COR-L47 (cell line): ENCODE measurements at places on chromosomes 2 and 18.
A peak's percentile ranks its signal among the peaks of the same experiment; 100 is the strongest.

DNA sequence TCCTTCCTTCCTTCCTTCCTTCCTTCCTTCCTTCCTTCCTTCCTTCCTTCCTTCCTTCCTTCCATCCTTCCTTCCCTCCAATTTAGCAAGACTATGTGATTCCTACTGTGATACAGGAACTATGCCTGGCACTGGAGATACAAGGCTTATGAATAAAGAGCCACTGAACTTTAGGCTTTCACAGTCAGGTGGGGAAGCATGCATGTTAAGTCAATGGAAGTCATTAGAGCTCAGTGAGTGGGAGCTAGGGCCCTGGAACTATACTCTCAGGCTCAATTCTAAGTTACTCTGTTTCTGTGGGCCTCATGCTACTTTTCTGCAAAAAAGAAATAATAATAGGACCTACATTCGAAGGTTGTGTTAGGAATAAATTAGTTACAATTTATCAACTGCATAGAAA is 527.6 kb upstream of the ZEB2 start:
- no peak for DNase-seq

- DNase-seq = no peak
Observed at GRCh38 chr2:17912266-17912691, 33.8 kb downstream of the KCNS3 start.

GRCh38 chr18:56933472-56933871 is 213.4 kb upstream of the BOD1L2 start:
- DNase-seq = no peak

- no peak for DNase-seq
Observed at GRCh38 chr18:67694787-67695186, 178.3 kb upstream of the DSEL start.

- no peak for DNase-seq
Observed at GRCh38 chr18:23580677-23581367, 5.5 kb downstream of the NPC1 start.

- DNase-seq = no peak
Observed at GRCh38 chr2:39484206-39484605, 47.1 kb upstream of the MAP4K3 start.

- DNase-seq = peak; percentile 28
Observed at GRCh38 chr2:116935097-116935814, 879.2 kb upstream of the DDX18 start.

DNA sequence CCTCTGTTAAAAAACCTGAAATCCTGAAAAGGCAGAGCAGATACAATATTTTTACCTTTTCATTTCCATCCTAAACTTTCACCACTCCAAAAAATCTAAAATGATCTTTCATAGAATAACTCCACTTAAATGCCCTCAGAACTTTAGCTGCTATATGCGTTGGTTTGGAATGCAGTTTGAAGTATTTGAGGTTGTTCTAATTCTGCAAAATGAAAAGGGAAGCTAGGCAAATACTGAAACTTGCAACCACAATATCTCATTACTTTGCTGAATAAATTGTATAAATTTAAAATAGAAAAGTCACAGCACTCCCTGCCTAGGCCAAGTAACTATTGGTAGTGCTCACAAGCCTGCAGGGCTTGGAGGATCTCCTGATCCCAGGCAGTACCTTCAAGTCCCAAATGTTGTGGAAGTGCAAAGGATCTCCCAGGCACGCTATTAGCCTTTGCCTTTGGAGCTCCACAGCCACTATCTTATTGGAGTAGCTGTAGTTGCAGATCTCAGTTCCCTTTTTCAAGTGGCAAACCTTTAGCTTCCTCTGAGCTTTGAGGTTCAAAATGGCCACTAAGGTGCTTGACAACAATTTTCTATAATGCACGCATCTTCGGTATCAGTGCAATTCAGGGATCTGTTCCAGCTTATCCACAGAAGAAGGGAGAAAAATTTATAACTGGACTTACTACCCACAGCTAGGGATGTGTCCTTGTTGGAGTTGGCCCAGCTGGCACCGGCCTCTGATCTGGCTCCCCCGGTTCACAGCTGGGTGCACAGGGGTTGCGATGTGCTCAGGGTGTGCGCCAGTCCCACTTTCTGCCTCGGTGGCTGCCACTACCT is 43.4 kb upstream of the ANKRD62 start:
- DNase-seq = no peak

DNA sequence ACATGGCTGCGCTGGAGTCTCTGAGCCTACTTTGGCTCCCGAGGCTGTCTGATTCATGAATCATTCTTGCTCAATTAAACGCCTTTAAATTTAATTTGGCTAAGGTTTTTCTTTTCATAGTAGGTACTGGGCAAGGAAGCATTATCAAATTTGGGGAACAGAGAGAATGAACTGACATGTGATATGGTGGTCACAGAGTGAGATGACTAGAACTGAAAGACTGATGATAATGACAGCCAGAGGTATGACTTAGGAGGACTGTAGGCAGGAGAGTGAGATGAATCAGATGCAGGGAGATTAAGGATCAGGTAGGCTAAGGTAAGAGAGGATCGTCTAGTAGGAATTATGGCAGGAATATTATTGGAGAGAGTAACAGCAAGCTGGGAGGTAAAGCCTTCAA is 40.9 kb upstream of the ST8SIA3 start:
- DNase-seq = no peak

GRCh38 chr2:45964906-45965305 is 313.4 kb downstream of the PRKCE start:
- no peak for DNase-seq

DNA sequence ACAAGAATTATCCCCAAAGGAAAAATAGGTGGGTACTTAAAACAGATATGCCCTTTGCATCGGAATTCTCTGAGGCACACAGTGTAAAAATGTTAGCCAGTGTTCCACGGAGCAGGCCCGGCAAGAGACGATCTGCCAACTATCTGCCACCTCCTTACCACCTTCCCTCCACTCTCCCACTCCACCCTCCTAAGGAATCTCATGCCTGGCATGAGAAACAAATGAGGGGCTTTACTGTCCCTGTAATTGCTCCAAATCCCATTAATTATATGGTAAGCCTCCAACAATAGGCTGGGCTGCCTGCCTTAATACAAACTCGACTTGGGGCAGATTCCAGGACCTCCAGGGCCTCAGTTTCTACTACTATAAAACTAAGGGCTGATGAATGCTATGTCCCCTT is 102.3 kb downstream of the ZBTB7C start:
- no peak for DNase-seq

- DNase-seq = no peak
Observed at GRCh38 chr2:77831471-77831870, 309.3 kb upstream of the LRRTM4 start.

- DNase-seq = no peak
Observed at GRCh38 chr18:31162825-31163435, at the start of gene DSC1. TSS of gene DSC1 (minus strand) at chr18:31162856. CDS start at chr18:31162594, 262 bp downstream.

DNA sequence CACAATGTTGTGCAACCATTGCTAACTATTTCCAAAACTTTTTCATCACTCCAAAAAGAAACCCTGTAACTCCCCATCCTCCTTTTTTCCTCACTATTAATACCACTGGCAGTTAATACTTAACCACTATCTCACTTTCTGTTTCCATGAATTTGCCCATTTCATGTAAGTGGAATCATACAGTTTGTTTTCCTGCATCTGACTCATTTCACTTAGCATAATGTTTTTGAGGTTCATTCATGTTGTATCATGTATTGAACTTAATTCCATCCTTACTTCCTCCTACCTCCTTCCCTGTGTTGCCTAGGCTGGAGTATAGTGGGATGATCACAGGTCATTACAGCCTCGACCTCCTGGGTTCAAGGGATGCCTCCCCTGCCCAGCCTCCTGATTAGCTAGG is 68.3 kb downstream of the FAM117B start:
- no peak for DNase-seq

DNA sequence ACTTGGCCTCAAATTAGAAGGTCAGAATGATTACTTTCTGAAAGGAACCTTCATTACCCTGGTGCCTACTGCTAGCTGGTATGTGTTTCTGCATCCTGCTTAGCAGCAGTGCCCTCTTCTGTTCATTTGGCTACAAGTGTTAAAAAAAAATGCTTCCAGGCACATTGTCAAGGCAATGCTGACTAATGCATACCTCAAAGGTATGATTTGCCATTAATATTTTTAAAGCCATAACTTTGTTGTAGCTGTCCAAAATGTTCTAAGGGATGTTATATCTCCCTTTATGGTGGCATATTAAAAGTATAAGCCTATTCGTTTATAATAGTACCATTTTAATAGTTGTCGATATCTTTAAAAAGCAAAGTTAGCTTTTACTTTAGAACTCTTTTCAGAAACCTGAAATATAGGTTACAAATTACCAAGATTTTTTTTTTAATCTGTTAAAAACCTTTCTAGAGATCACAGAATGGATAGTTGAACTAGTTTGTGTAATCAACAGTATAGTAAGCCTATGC is 52.0 kb upstream of the FAM171B start:
- peak; percentile 35 for DNase-seq

DNA sequence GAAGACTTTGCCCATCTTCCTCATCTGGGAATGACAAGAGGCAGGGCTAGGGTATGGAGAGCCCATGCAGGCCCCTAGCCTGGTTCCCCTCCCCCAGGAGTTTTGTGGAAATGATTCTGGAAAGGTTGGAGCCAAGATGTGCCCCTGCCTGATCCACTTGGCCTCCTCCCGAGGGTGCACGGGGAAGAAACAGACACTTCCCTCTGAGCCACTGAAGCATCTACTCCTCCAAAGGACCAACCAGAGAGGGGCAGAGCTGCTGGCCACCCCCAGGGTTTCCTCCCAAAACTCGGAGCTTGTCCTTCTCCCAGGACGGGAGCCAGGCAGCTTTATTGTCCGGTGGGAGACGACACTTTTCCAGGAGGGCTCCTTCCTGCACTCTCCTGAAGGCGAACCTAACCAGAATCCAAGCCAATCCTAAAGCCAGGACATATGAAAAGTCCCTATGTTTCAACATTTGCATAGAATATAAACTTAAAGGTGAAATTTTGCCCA is 149.2 kb upstream of the COPS8 start:
- no peak for DNase-seq

- DNase-seq = peak; percentile 17
Observed at GRCh38 chr2:233349005-233349998, 5.0 kb upstream of the DGKD start.

DNA sequence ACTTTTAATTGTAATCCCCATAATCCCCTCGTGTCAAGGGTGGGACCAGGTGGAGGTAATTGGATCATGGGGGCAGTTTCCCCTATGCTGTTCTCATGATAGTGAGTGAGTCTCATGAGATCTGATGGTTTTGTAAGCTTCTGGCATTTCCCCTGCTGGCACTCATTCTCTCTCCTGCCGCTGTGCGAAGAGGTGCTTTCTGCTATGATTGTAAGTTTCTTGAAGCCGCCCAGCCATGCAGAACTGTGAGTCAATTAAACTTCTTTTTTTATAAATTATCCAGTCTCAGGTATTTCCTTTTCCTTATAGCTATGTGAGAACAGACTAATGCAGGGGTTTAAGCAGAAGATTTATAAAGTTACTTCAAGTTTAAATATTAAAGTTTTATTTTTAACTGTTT is 655.2 kb downstream of the EPHA4 start:
- DNase-seq = no peak

- DNase-seq = no peak
Observed at GRCh38 chr2:102442967-102443828, 20.2 kb downstream of the IL18RAP start.

DNA sequence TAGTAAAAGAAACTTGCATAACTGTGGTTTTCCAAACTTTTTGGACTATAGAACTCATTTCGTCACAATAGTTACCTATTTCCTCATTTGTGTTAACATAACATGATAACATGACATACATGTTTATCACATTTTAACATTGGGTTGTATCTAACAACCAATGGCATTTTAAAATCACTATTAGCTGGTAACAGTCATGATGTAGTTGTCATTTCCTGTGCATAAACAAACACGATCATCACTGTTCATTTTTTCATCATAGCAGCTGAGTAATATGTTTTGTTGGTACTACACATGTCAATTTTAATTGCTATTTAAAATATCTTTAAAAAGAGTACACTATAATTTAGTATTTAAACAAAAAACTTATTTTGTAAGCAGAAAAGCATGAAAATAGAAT is 402.4 kb downstream of the SATB2 start:
- DNase-seq = no peak

GRCh38 chr2:232315923-232316299 is 62.6 kb upstream of the ALPP start:
- DNase-seq = no peak

- DNase-seq = peak; percentile 77
Observed at GRCh38 chr2:182649316-182649715, 66.7 kb upstream of the DNAJC10 start.

- DNase-seq = no peak
Observed at GRCh38 chr2:50712569-50712968, 319.4 kb downstream of the NRXN1 start.

- DNase-seq = no peak
Observed at GRCh38 chr2:3610881-3611505, 16.1 kb downstream of the COLEC11 start.

DNA sequence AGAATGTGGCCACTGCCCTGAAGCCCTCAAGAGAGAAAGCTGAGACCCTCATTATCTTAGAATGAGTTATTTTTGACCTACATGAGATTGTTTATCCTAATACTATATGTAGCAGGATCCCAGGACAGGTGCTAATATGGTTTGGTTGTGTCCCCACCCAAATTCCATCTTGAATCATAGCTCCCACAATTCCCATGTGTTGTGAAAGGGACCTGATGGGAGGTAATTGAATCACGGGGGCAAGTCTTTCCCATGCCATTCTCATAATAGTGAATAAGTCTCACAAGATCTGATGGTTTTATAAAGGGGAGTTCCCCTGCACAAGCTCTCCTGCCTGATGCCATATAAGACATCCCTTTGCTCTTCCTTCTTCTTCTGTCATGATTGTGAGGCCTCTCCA is 76.8 kb downstream of the CCBE1 start:
- no peak for DNase-seq

- no peak for DNase-seq
Observed at GRCh38 chr2:150606380-150607060, 119.1 kb upstream of the RND3 start.
